Activated B cell treated with CpG ODN at 0.5 μM for 24 hours (primary cell): ENCODE measurements at places on chromosomes 7 and 10.
A peak's percentile ranks its signal among the peaks of the same experiment; 100 is the strongest.

- no peak for DNase-seq
These were observed 42.5 kb downstream of the VCL start for GRCh38 chr10:74040200-74041126.

- no peak for DNase-seq
These were observed 64.9 kb upstream of the FAM204A start for GRCh38 chr10:118407026-118407425.

DNA sequence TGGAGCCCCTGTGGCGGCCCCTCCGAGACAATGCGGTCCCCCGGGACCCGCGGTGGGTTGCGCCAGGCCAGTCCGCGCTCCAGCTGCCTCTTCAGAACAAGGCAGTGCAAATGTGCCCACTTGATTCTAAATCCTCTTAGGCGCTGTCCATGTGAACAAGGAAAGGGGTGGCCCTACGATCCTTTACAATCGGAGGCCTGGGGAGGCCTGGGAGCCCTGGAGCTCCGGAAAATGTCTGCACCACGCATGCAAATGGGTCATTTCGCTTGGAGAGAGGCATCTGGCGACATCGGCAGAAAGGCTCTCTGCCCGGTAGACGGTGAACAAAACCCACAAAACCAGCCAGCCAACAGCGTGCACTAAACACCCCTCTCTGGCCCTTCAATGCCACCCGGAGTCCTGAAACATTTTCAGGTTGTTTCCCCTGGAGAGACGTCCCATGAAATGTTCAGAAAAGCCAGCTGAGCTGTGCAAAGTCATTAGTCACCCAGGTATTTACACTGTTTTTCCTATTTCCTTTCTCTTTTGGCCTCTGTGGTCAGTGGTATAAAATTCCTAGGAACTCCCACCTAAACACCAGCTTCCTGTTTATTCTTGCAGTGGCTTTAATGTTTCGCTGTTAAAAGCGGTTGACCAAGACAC, 102.8 kb upstream of the ZNF438 start:
- peak; percentile 35 for DNase-seq

DNA sequence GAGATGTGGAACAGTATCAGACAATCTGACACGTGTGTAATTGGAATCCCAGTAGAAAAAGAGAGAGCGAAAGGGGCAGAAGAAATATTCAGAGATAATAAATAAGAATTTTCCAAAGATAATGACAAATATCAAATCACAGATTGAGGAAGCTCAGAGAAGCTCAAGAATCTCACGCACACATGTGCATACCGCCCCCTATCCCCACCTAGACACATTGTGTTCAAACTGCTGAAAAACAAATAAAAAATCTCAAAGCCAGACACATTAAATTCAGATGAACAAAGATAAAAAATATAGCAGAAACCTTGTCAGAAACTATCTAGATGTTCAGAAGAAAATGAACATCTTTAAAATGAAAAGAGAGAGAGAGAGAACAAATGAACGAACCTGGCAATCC, 17.2 kb downstream of the SFR1 start:
- DNase-seq: no peak

- no peak for DNase-seq
These were observed 18.7 kb downstream of the ZNF786 start for GRCh38 chr7:149071641-149072437.

- DNase-seq: no peak
These were observed 116.8 kb upstream of the SH2B2 start for GRCh38 chr7:102169651-102170392.

DNA sequence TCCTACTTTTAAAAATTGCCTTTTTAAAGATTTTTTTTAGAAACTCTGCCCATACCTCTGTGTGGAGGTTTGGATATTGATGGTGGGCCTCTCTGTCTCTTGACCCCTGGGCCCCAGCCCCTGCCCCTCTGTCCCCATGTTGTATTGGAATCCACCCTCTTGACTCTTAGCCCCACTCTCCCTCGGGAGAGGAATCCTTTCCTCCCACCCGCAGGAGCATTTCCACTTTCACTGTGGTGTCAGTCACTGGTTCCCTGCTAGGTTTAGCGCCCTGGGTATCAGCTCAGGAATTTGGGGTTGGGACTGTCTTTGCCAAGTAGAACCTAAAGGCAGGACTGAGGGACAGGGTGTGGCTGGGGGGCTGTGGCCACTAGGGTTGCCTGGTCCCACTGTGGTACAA, 10.1 kb downstream of the PFKFB3 start:
- DNase-seq: no peak

GRCh38 chr10:13062803-13063202, 37.2 kb upstream of the OPTN start:
- DNase-seq: no peak

GRCh38 chr7:28847681-28848080, 110.4 kb downstream of the TRIL start:
- DNase-seq: no peak

DNA sequence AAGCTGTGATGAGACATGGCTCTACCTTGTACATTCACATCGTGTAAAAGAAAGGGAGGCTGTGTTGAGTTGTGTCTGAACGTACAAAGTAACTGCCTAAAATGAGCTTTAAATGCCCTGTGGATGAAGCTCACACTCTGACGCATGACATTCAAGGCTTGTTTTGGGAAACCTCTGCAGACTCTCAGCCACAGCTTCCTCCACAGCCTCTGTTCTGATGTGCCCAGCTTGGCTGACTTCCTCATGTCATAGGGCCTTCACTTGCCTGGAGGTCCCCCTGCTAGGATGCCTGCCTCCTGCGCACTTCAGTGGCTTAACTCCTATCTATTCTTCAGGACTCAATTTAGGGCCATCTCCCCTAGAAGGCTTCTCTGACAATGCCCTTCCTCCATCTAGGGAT, 230.0 kb upstream of the HABP2 start:
- DNase-seq: no peak

- DNase-seq: no peak
These were observed 11.5 kb upstream of the GRM8 start for GRCh38 chr7:127264219-127264618.

DNA sequence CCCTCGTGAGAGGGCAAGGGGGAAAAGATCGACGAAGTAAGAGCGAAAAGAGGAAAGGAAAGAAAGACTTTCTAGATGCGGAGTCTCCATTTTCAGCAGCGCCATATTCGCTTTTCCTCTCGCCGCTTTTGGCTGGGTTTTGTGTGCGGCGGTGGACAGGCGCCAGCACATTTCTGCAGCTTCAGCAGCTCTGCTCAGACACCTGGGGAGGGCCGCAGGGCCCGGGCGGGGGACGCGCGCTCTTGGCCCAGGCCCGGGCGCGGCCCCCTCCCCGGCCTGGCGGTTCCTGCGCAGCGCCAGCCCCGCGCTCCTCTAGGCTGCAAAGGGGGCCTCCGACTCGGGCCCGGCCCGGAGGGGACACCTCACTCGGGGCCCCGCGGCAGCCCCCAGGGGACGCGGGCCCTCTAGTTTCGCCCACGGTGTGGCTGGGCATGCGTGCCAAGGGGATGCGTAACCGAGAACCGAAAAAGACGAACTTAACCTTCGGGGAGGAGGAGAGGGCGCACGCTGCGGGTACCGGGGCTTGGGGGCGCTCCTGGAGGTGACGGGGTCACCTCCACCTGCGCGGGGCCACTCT, 34.5 kb upstream of the EBLN1 start:
- DNase-seq: peak; percentile 79

GRCh38 chr10:15222511-15222910, 54.0 kb upstream of the NMT2 start:
- no peak for DNase-seq

DNA sequence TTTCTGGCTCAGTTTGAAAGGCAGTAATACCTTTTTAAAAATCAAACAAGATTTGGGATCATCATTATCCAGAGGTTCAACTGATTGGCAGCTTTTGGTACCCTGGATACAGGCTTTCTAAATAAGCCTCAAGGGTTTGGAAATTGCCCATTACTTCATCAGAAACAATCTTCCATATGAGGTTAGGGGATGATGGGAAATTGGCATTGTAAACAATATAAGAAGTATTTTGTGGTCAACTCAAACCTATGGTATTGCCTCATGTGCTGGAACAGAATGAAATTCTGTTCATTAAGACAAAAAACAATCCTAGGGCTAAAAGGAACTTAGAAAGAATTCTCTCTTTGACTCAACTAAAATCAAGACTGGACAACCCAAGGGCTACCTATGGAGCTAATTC, 92.6 kb upstream of the HECTD2 start:
- DNase-seq: no peak

GRCh38 chr10:68625316-68625921, 65.3 kb downstream of the TET1 start:
- DNase-seq: no peak

- DNase-seq: no peak
These were observed 50.5 kb downstream of the TMEM209 start for GRCh38 chr7:130154501-130155317.

- DNase-seq: no peak
These were observed 492.4 kb downstream of the TNS3 start for GRCh38 chr7:47089461-47089860.

DNA sequence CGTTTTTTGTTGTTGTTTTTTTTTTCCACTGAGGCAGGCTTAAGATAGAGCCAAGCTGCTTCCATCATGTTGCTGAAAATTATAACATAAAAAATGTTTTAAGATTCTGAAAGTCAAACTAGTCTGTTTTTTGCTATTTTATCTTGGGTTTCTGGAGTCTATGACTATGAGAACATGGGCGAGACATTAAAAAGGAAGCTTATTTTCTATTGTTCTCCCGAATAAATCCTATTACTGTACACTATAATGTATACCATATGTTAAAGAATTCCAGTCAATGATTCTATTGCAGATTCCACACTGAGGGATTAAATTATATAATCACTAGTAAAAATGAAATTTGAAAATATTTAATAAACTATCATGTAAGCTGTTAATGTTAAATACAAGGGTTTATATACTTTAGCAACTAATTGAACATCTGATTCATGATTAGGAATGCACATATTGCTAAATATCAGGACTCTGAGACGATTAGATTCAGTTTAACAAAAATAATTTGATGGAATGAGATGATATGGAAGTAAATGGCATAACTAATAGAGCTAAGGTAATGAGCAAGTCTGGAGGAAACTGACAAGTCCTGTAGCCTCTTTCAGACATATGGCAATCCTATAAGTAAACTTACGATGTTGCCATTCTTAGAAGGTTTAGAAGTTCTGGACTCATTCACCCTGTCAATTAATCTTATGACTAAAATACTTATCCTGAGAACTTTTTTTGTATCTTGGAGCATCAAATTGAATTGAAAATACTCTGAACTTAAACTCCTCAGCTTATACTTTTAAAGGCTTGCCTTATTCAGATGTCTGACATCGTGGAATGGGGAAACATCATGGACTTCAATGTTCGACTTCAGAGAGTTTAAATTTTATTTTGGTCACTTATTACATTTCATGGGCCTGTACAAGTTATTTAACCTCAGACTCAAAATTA, 294.8 kb upstream of the DGKB start:
- no peak for DNase-seq

GRCh38 chr7:157683747-157684156, 346.9 kb downstream of the DNAJB6 start:
- no peak for DNase-seq

DNA sequence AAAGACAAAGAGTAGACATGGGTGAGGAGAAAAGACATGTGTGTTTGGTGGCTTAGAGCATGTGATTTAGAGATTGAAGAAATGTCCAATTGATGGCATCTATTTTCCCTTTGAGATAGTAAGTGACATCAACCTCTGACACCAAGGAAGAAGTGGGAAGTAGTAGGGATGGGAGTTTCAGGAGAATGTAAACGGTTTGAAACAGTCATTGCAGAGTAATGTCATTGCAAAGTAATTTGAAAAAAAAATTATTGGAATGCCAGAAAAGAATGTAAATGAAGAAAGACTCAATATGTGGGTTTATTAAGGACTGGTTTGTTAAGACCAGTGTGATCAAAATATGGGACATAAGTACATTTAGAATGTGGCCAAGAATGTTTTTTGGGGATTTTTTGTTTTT, 26.6 kb downstream of the GNG11 start:
- DNase-seq: no peak

DNA sequence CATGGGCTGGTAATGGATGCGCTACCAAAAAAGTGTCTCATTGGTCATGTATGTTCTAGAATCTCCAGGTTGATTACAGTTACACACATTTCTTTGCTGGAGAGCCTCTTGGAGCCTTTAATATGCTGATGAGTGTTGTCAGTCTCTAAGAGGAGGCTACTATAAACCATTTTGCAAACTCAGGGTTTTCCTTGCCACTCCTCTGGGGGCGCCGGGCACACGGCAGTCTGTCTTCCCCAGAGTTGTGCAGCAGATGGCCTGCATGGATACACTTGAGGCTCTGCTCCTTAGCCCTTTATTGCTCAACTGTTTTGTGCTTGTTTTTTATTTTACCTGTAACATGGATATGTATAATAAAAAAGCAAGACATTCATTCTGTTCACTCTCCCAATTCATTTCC, 196.5 kb downstream of the ACTR3B start:
- no peak for DNase-seq

- no peak for DNase-seq
These were observed 130.3 kb upstream of the WNT16 start for GRCh38 chr7:121198502-121198901.

DNA sequence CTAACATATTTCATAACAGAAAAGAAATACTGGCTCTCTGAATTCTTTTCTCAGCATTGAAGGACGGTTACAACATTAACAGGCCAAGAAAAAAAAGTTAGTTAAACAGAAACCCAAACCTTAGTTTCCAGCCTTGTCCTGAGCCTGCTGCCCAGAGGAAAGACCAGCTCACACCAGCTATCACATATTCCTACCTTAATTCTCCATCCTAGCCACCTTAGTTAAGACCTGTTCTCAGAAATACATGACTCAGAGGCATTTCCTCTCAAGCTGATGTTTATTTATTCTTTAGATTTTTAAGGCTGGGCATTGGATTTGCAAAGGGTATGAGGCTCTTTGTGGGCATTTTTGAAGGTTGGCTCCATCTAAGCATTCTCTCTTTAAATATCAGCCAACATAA, 34.3 kb upstream of the ADAM12 start:
- DNase-seq: no peak

- DNase-seq: no peak
These were observed 11.1 kb downstream of the LRRC4 start for GRCh38 chr7:128020159-128020558.

- no peak for DNase-seq
These were observed 11.7 kb upstream of the TMEM106B start for GRCh38 chr7:12199363-12199762.

- DNase-seq: no peak
These were observed 80.1 kb downstream of the DGKB start for GRCh38 chr7:14822481-14822854.

DNA sequence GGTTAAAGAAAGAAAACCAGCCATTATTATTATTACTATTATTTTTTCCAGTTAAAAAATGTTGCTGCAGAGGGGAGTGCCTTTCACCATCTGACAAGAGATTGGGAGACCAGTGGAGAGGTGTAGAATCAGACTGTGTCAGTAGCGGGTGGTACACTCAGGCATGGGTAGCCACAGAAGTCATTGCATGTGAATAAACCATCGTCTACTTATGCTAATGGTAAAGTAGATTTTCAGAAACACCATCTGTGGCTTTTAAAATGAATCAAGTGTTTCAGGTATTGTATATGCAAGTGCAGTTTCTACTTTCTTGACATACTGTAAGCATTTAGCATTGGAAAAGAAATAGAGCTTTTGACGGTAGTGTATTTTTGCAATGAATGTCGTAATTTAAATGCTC, 131.5 kb upstream of the SP8 start:
- DNase-seq: no peak
